Smooth muscle cell of trachea (primary cell): ENCODE measurements at places on chromosomes 12 and 14. TPM values are rescaled to one million over a fixed set of nuclear protein-coding genes. Genes with fewer than 3 reads are reported as not detected.

Gene KLHDC1
- 4.8 TPM in 2 replicates for total RNA-seq

Gene RNASE3
- not detected in 2 replicates for total RNA-seq

Gene ATP23
- total RNA-seq: 6.9 and 19.2 TPM in 2 replicates

Gene ZC3H10
- total RNA-seq: 4.4 and 5.6 TPM in 2 replicates

Gene LRRK2
- 12.1 and 15.3 TPM in 2 replicates for total RNA-seq

Gene GPRC5D
- total RNA-seq: 0.15 TPM in 1 of 2 replicates, not detected in the other

Gene CALCOCO1
- 105 and 211 TPM in 2 replicates for total RNA-seq

Gene PYGL
- 63.3 and 90.3 TPM in 2 replicates for total RNA-seq

Gene CMTM5
- 0.44 and 0.50 TPM in 2 replicates for total RNA-seq

Gene LRFN5
- total RNA-seq: 4.9 and 26.3 TPM in 2 replicates

Gene PKP2
- not detected in 2 replicates for total RNA-seq

Gene GZMH
- not detected in 2 replicates for total RNA-seq

Gene PLEKHG7
- not detected in 2 replicates for total RNA-seq

Gene ATF7
- 10.1 and 17.3 TPM in 2 replicates for total RNA-seq

Gene DTX1
- total RNA-seq: 0.83 TPM in 1 of 2 replicates, not detected in the other

Gene KCNH3
- total RNA-seq: under 0.01 and 0.33 TPM in 2 replicates

Gene A2M
- 42.7 and 66.0 TPM in 2 replicates for total RNA-seq

Gene LMNTD1
- 0.44 TPM in 1 of 2 replicates, not detected in the other for total RNA-seq

Gene FERMT2
- 94.3 and 100 TPM in 2 replicates for total RNA-seq

Gene BEGAIN
- total RNA-seq: 0.33 TPM in 1 of 2 replicates, not detected in the other

Gene CLEC9A
- total RNA-seq: not detected in 2 replicates

Gene INHBC
- not detected in 2 replicates for total RNA-seq

Gene ADAMTS20
- not detected in 2 replicates for total RNA-seq

Gene OVCH1
- 0.15 and 0.83 TPM in 2 replicates for total RNA-seq

Gene CEBPE
- not detected in 2 replicates for total RNA-seq

Gene GLT8D2
- total RNA-seq: 48.5 and 66.3 TPM in 2 replicates

Gene DCAF4
- total RNA-seq: 9.3 and 15.4 TPM in 2 replicates

Gene GCN1
- total RNA-seq: 121 and 146 TPM in 2 replicates

Gene SMIM41
- 4.5 and 4.8 TPM in 2 replicates for total RNA-seq

Gene POTEG
- not detected in 2 replicates for total RNA-seq

Gene TSHR
- 0.33 TPM in 1 of 2 replicates, not detected in the other for total RNA-seq

Gene TAS2R8
- 0.29 TPM in 1 of 2 replicates, not detected in the other for total RNA-seq

Gene CACNA1C
- total RNA-seq: 9.2 and 28.1 TPM in 2 replicates

Gene TBPL2
- total RNA-seq: not detected in 2 replicates

Gene IGF1
- under 0.01 and 0.83 TPM in 2 replicates for total RNA-seq

Gene CLEC4D
- total RNA-seq: not detected in 2 replicates
